ENCODE measurements at places on chromosomes 11 and 22.
A peak's percentile ranks its signal among the peaks of the same experiment; 100 is the strongest.

DNA sequence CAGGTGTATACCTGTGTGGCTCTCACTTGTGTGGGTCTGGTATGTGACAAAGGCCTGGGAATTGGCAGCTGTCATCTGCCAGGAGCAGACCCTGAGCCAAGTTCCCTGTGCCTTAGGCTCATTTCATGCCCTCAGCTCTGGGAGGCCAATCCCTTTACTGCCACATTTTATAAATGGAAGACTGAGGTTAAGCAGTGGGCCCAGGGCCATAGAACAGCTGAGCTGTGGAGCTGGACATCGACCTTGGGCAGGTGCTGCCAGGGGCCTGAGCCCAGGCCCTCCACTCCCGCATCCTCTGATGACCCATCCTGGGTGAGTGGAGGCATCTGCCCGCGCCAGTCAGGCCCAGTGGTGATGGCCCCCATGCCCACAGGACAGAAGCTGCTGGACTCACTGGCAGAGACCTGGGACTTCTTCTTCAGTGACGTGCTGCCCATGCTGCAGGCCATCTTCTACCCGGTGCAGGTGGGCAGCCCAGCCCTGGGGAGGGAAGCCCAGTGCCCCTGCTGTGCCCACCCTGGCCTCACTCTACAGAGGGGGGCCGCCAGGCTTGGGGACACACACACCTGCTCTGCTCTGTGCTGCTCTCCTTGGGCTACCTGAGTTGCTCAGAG, 20.9 kb upstream of the ARHGAP8 start:
- DNase-seq = no peak

- no peak for DNase-seq
These were observed 92.6 kb downstream of the KIAA1671 start for GRCh38 chr22:25045159-25045558.

- no peak for DNase-seq
These were observed 109.1 kb upstream of the TIMP3 start for GRCh38 chr22:32692371-32692770.

- no peak for DNase-seq
These were observed 192.3 kb downstream of the TBC1D22A start for GRCh38 chr22:46954781-46955180.

GRCh38 chr11:23010790-23011335, 150.6 kb upstream of the CCDC179 start:
- DNase-seq = no peak

DNA sequence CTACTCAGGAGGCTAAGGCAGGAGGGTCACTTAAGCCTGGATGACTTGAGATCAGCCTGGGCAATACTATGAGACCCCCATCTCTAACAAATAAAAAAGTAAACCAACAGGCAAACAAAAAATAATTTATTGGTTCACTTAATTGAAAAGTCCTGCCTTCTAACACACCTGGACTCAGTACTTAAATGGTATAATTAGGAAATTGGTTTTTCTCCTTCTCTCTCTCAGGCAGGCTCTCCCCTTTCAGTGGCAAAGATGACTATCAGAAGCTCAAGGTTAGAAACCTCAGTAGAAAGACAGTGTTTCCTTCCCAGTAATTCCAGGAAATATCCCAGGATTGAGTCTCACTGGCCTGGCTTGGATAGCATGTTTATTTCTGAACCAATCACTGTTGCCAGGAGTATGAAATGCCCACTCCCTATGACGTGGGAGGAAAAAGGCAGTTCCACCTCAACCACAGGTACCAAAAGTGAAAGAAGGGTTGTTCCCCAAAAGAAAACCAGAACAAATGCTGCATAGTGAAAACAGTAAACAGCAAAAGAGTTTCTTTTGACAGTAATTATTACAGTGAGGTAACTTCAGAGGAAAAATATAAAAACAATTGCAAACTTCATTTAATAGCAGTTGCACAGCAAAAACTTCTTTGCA, 56.3 kb upstream of the SOX6 start:
- no peak for DNase-seq

DNA sequence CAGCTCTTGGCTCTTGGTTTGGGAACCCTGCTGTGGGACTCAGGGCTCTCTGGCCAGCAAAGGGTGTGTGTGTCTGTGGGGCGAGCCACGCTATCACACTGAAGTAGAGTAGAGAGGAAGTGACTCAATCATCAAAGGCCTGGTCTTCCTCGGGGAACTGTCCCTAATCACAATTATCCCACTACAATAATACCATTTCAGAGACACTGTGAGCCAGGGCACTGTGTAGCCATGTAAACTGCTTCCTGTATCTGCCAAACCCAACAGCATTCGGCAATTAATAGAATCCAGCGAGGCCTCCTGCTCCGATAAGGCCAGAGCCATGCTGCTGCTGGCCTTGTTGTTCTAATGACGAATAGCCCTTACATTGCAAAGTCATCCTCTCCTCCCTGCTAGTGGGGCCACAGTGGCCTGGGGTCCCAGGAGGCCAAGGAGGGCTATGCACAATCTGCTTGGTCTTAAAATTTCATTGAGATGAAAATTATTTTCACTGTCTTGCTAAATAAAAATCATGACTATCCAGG, 49.8 kb upstream of the LMO2 start:
- no peak for DNase-seq

- no peak for DNase-seq
These were observed 408.2 kb downstream of the MN1 start for GRCh38 chr22:27393371-27393770.

DNA sequence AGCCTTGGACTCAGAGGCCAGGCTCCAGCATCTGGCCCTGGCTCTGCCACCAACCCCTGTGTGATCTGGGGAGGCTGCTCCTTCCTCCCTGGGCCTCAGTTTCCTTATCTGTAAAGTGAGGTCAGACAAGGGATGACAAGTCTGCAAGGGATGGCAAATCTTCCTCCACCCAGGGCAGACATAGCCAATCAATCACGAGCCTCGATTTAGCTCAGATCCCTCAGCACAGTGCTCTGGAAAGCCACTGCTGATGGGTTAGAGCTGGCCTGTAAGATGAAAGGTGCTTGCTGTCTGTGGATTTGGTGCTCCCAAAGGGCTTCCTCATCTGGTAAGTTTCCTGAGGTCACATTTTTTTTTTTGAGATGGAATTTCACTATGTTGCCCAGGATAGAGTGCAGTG, 20.2 kb downstream of the NPTXR start:
- no peak for DNase-seq

GRCh38 chr11:134399293-134399654, 12.8 kb downstream of the B3GAT1 start:
- no peak for DNase-seq

DNA sequence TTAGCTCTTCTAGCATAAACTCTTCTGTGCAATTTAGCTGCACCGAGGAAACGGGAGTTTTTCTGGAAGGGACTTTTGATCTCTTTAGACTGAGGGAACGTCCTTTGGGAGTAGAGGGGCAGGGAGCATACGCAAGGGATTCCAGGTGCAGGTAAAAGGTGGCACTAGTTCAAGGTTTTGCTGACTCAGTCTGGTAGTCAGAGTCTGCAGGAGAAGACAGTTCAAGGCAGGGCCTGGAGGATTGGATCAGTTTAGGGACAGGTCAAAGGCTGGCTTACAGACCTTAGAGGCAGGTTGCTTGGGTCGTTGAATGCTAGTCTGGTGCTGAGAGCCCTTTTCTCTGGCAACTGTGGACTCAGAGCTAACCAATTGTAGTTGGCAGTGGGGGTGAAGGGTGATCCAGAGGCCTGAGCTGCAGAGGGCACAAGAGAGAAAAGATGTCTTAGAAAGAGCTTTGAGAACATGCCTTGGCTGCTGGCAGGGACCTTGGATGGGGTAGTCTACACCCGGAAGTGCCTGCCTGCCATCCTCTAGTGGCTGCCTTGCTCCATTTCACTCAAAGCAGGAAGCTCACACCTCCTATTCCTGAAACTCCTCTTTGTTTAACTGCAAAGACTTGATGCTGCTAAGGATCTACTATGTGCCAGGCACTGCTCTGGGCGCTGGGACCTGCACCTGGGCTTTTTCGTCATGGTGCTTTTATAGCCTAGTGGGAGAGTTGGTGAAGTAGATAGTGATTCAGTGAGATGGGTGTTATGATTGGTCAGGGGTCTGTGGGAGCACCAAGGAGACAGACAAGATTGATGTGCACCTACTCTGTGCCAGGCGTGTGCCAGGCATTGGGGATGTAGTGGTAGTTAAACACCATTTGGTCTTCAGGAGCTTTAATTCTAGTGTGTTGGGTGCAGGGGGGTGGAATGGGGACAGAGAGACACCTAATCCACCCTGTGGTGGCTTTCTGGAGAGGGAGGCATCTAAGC, 17.1 kb downstream of the MIAT start:
- no peak for DNase-seq

- DNase-seq = no peak
These were observed 17.1 kb upstream of the ADORA2A start for GRCh38 chr22:24410110-24410856.

DNA sequence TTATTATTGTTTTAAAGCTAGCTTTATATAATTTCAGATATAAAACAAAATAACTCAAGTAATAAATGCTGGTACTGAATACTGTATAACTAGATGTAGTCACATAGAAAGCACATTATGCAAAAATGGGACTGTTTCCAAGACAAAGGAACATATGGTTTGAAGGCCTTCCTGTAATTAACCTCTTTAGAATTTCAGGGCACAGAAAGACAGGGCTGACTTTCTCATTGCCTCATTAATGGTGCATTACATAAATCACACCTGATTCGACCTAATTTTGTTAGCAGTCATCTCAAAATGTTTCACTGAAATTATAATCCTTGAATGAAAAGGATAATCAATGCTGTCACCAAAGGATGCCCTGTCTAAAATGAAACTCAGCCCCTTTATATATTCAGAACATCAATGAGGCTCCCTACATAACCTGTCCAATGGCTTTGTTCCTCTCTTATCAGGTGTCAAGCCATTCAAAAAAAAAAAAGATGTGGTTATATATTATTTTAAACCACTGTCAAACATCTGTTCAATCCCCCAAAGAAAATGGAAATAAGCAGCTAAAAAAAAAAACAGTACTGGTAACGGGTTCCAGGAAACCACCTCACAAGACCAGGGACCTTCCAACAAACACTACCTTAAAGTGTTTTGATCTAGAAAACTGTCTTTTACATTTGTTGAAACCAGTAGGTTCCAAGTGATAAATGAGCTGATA, 77.4 kb downstream of the FAM168A start:
- DNase-seq = peak; percentile 22

DNA sequence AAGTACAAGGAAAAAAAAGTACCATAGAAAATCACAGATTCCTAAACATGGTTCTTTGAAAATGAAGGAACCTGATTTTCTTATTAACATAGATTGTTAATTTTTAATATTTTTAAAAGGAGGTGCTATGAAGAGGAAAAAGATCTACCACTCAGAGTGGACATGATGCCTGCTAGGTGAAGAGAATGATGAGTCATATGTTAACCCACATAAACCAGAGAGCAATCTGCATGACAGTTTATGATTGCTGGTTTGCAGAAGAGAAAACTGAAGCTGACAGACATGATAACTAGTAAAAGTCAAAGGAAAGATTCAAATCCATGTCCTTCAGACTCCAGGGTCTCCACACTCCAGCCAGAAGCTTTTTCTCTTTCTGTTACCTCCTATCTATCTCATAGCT, 1231.7 kb downstream of the LRRC4C start:
- no peak for DNase-seq

- DNase-seq = no peak
These were observed 274.1 kb downstream of the MIAT start for GRCh38 chr22:26931471-26931870.

DNA sequence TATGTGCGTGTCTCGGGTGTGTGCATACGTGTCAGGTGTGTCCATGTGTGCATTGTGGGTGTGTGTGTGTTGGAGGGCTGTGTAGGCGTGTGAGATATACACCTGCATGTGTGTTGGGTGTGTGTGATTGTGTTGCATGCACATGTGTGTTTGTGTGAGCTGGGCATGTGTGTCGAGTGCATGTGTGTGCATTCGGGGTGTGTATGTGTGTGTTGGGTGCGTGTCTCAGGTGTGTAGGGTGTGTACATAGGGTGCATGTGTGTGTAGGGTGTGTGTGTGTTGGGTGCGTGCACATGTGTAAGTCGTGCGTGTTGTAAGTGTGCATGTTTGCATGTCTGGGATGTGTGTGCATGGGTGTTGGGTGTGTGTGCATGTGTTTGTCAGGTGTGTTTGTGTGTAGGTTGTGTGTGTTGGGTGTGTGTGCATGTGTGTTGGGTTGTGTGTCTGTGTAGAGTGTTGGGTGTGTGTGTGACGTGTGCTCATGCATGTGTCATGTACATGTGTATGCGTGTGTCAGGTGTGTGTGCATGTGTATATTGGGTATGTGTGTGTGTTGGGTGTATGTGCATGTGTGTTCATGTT, 4.1 kb downstream of the MUC6 start:
- DNase-seq = no peak

- no peak for DNase-seq
These were observed 269.3 kb upstream of the MPPED2 start for GRCh38 chr11:30855383-30856006.

DNA sequence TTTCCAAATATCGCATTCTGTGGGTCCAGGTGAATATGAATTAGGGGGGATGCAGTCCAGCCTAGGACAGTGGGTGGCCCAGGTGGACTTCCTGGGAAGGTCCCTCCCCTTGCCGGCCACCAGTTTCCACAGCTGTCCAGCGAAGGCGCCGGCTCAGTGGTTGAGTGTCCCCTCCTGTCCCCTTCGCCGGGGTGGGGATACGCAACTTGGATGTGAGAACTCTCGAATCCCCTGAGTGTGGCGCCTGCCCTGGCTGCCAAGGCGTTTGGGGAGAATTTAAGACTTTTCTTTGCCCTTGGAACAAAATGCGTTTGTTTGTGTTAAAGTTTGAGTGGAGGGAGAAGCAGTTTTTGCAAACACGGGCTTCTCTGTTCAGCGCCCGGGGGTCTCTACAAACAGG, 123.7 kb downstream of the KCNQ1OT1 start:
- DNase-seq = no peak

- DNase-seq = no peak
These were observed 70.8 kb downstream of the KCNQ1 start for GRCh38 chr11:2515401-2516275.

DNA sequence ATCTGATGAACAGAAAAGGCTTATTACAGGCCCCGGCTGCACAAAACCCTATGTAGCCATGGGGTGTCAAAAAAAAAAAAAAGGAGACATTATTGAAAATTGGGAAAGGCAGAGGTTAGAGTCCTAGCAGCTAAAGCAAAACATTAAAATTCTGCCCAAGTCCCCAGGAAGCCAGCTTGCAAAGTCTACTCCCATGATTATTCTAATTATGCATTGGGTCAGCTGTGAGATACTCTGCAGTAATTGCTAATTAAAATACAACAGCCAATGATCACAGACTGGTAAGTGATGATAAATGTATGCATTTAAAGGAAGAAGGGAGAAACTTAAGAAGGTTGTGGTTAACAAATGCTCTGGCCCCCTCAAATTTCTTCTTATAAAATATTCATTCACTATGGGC, 286.9 kb upstream of the PITPNB start:
- no peak for DNase-seq

DNA sequence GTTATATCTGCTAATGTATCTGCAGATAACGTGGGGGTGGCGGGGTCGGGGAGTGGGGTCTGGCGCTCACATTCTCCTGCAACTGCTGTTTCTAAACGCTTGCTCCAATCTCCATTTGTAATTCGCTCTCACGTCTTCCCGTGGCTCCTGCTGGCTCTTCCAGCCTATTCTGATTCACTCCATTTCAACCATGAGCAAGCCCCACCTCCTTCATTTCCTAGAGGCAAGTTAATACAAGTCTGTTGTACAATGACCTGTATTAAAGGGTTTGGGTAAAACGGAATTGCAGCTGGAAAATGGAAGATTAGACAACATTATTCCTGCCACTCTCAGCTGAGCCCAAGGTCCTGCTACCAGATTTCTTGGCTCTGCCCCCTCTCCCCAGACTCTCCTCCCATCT, 132.3 kb downstream of the CSNK2A3 start:
- no peak for DNase-seq

- DNase-seq = no peak
These were observed 41.3 kb downstream of the LRRC32 start for GRCh38 chr11:76629116-76629852.

- no peak for DNase-seq
These were observed 2.9 kb downstream of the CLCF1 start for GRCh38 chr11:67370351-67371076.
